ENCODE measurements at places on chromosomes 11 and 22.

DNA sequence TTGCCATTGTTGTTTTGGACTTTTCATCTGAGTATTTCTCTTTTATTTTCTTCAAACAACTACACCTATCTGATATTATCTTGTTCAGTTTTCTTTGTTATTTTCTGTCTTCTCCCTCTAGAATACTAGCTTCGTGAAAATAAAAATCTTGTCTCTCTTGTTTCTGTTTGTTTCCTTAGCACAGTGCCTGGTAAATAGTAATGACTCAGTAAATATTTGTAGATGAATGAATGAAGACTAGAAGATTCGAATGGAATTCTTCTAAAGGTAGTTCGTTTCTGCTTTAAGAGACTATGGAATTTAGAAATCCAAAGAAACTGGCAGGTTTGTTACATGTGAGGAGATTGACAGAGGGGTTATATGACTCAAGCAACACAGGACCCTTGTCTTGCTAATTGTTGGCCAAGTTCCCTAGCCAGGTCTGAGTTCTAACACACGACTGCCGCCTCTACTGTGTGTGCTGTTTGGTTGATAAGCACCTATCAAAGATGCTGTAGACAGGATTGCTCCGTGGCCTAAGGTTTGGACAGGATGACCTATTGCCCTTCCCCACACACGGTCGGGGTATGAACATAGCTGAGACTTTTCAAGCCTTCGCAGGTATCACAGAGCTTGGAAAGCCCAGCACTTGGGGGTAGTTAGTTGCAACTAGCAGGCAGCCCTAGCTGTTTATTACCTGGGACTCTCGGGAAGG is 831 bp upstream of the TMEM135 start:
- DNase-seq: peak; percentile 17

GRCh38 chr11:124742555-124742954 is 2.8 kb downstream of the NRGN start:
- DNase-seq: no peak

DNA sequence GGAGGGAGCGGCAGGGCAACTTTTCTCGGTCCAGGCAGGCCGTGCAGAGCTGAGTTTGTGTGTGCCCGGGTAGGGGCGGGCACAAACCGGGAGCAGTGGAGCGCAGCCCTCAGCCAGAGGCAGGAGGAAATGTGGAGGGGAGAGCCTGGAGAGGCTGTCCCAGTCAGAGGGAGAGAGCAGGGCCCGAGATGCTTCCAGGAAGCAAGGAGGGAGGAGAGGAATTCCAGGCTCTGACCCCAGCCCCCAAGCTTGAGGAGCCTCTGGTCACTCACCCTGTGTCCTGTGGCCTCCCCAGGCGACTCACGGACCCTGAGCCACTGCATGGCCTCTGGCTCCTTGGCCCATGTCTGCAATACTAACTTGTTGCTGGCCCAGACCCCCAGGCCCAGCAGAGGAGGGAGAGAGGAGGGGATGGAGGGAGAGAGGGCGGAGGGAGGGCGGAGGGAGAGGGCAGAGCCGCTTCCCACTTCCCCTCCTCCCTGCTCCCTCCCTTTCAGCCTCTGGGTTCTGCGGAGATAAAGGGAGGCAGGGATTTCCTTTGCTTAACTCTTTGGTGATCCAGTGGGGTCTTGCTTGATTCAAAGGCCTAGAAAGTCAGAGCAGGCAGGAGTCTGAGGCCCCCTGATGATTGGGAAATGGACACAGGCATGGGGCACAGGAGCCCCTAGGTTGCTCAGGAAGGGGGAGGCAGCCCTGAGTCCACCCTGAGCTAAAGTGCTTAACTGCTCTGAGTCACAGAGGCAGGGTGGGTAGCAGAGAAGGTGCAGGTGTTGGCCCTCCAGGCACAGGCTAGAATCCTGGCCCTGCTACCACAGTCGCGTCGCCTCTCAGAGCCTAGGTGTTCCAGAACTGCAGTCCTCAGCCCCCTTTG is at the start of gene C1QTNF6:
TSS of gene C1QTNF6 (minus strand) at position 357 of the 871 bp plus-strand sequence. CDS start at position 323, 34 bp downstream.
- DNase-seq: no peak

DNA sequence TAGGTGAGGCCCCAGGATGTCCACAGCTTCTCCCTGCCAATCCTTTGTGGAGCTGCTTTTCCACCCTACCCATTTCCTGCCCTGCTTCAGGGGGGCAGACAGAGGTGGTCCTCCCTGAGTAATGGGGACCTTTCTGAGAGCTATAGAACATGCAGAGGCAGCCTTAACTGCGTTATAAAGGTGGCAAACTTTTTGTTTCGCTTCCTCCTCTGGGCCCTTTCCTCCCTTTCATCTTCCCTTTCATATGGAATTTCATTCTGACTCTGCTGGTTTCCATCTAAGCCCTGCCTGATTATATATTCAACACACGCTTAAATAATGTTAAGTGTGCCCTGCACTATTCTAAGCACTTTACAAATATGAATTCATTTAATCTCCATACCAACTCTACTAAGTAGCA is 169.3 kb upstream of the E2F8 start:
- DNase-seq: no peak

DNA sequence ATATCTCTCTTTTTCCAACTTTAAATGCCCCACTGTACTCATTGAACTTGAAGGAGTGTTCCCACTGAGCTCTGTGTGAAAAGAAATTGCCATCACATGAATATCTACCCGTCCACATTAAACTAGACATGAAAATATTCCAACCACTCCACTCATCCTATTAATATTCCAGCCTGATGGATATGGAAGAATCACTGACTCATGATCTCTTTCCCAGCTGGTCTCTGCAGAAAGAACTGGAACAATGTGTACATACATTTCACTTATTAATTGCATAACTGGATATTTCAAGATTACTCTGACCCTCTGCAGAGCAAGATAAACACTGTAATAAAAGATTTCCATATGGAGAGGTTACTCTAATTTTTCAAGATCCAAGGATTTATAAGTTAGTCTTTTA is 711.1 kb upstream of the LRRC4C start:
- DNase-seq: no peak

DNA sequence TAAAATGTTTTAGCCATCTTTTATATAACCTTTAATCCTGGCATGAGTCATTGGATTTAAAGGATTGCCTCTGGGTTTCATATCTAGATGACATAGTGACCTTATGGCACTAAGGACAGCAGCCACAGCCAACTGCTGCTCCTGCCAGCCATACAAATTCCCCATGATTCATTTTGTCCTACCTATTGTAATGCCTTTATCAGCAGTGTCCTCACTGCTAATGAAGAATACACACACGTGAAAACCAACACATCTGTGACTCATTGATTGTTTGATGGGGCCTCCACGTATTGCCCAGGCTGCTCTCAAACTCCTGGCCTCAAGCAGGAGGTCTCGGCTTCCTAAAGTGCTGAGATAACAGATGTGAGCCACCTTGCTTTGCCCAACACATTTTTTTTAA is 1.8 kb downstream of the LDHAL6A start:
- DNase-seq: no peak

GRCh38 chr22:19878461-19879245 is 24.0 kb upstream of the GNB1L start:
- DNase-seq: no peak

- DNase-seq: no peak
Observed at GRCh38 chr22:25067851-25068421, 115.4 kb downstream of the KIAA1671 start.

GRCh38 chr11:94766713-94767206 is 1.4 kb upstream of the AMOTL1 start:
- DNase-seq: no peak

- DNase-seq: no peak
Observed at GRCh38 chr11:32184723-32185376, 94.0 kb downstream of the RCN1 start.

GRCh38 chr11:105548359-105548758 is 61.5 kb upstream of the GRIA4 start:
- DNase-seq: no peak

GRCh38 chr11:61745781-61746441 is 6.5 kb upstream of the MYRF start:
- no peak for DNase-seq

- no peak for DNase-seq
Observed at GRCh38 chr22:21022507-21022906, 7.5 kb downstream of the P2RX6 start.

- DNase-seq: no peak
Observed at GRCh38 chr11:67651976-67652781, 1.6 kb upstream of the ACY3 start.

DNA sequence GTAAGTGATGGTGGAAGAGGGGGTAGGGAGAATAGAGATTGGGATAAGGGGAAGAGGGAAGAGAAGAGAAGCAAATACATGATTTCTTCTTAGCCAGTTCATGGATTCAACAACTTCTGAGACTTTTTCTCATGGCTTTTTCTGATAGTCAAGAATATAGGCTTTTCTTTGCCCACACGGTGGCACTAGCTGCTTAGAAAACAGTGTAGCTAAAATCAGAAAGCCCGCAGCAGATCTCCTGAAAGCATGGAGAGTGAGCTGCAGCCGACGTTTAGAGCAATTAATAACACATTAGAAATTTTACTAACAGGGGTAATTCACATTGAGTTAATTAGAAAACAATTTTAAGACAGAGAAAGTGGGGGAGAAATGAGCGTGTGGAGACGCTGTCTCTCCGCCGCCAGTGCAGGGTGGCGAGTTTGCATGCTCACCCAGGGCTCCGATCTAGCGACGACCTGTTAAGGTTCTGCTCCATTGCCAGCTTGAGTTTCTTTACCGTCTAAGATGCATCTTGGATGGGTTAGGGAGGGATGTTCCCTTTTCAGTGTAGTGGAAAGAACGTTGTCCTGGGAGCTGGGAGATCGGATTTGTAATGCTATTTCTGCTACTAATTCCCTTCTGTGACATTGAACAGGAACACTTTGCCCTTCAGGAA is 3.3 kb upstream of the RAG1 start:
- peak; percentile 56 for DNase-seq

GRCh38 chr11:72081821-72082453 is 1.3 kb downstream of the LRRC51 start:
- DNase-seq: no peak

GRCh38 chr11:98771791-98772190 is 249.0 kb upstream of the CNTN5 start:
- DNase-seq: no peak

- DNase-seq: no peak
Observed at GRCh38 chr11:58927393-58928106, 11.7 kb upstream of the GLYATL1 start.

- no peak for DNase-seq
Observed at GRCh38 chr11:75161506-75162095, 10.7 kb downstream of the SLCO2B1 start.
